ENCODE measurements at places on chromosomes 16 and 17. TPM values are rescaled to one million over a fixed set of nuclear protein-coding genes. Genes with fewer than 3 reads are reported as not detected.

The ZFHX3 gene
- total RNA-seq = 1.2 TPM

The GRB2 gene
- 92.3 TPM for total RNA-seq

The DDX52 gene
- 20.4 TPM for total RNA-seq

The ANKFN1 gene
- not detected for total RNA-seq

The CIBAR2 gene
- total RNA-seq = not detected

The MT1A gene
- 15.6 TPM for total RNA-seq

The KIF2B gene
- total RNA-seq = not detected

The CMIP gene
- 3.7 TPM for total RNA-seq

The TTYH2 gene
- total RNA-seq = 11.8 TPM

The C17orf100 gene
- 0.86 TPM for total RNA-seq

The CCDC40 gene
- 0.29 TPM for total RNA-seq

The SOST gene
- not detected for total RNA-seq

The QPRT gene
- total RNA-seq = 219 TPM

The ARL5C gene
- not detected for total RNA-seq

Measured in myometrial cell (primary cell).